ENCODE measurements at places on chromosomes 11 and 22.

GRCh38 chr11:79796704-79797103 is 355.9 kb upstream of the TENM4 start:
- no peak for DNase-seq

GRCh38 chr22:17891481-17892167 is 117.4 kb upstream of the BID start:
- no peak for DNase-seq

GRCh38 chr22:22072169-22072836 is 89.7 kb upstream of the TOP3B start:
- no peak for DNase-seq

DNA sequence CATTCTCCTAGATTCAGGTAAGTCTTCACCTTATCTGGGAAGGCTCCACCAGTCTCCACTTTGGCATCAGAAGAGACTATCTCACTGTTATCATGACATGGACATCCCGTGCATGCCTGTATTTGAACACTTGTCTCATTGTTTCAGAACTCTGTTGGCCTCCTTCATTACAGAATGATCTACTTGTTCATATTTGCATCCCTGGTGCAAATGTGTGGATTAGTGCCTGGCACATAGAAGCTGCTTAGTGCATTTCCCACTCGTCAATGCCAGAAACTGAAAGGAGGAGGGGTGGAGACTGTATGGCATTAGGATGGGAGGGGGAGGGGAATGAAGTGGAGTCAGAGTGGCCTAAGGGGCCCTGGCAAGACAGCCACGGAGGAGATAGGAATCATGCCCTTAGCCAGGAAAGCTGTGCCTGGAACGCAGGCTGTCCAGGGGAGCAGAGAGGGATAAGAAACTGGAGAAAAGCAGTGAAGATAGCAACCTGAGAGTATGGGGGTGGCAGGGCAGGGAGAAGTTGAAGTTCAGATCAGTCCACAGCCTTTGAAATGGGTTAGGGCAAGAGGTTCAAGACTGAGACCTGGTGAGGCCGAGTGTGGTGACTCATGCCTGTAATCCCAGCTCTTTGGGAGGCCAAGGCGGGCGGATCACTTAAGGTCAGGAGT is 53.8 kb upstream of the CAPRIN1 start:
- no peak for DNase-seq

DNA sequence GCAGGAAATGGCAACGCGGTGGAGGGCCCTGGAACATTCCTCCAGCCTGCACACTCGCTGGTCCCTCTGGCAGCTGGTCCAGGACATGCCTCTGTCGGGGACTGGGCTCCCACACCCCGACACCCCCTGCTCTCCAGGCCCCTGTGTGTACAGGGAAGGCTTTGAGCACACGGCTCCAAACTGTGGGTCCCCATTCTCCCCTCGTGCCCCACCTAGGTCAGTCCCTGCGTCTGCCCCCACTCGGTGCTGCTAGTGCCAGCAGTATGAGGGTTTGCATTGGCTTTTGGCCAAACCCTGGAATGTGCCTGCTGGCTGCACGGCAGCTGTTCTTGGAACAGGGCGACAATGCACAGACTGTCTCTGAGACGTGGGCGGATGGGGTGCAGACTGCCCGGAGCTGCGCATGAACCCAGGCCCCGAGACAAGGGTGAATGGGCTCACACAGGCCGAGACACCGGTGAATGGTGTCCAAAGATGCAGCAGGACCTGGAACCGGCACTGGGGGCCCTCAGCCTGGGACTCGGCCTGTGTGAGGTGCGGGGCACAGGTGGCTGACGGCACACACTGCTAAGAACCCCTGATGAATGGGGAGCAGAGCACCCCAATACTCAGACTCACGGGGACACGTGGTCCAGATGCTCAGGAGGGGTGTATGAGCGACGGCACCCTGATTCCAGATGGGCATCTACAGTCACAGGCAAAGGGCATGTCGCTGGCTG is 7.5 kb upstream of the SYT8 start:
- DNase-seq: no peak

DNA sequence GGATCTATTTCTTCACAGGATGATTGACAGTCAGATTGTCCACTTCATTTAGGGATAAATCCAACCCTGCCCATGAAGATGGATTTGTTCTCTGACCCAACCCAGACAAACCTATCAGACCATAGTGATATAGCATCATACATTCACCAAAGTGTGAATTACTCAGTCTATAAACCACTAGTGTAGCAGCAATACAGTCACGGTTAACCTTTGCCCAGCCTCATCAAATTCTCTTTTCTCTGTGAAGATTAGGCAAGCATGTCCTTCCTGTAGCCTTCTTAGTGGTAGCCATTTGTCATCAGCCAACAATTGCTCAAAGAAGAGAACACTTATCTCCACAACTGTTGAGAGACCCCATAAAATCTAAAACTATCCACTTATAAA is 14.4 kb upstream of the BIRC2 start:
- no peak for DNase-seq

- no peak for DNase-seq
These were observed 114.9 kb upstream of the ALX4 start for GRCh38 chr11:44424841-44425240.

DNA sequence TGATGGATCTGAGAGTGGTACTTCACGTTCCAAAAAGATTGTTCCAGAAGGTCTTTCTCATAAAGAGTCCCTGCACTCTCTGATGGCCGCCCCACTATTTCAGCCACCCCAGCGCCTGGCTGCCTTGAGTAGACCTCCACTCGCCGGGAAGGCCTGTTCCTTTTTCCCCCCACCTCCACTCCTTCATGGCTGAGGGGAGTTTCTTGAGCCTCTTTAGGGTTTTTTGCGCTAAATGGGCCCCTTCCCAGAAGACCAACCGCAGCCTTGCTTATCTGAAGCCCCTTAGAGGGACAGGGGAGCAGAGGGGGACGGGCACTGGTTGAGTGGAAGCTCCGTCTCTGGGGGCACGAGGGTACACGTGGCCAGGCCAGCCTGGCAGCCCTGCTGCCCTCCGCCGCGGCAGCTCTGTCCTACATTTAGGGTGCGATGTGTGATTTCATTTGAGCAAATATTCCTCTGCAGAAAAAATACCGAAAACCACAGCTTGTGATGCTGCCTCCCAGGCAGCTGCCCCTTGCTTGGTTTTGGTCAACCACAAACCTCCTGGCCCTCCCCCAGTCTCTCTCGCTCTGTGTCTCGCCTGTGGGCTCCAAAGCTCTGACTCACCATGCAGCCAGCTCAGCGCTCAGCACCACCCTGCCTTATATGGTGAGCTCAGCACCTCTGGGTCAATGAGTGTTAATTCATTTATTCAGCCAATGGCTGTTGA is 88.7 kb downstream of the TP53I11 start:
- DNase-seq: peak; percentile 55

- no peak for DNase-seq
These were observed 1022.2 kb downstream of the BRD1 start for GRCh38 chr22:48805516-48805915.

- DNase-seq: no peak
These were observed 13.8 kb downstream of the PHLDB1 start for GRCh38 chr11:118621071-118621783.

- no peak for DNase-seq
These were observed 78.8 kb upstream of the TOP3B start for GRCh38 chr22:22061085-22062077.

DNA sequence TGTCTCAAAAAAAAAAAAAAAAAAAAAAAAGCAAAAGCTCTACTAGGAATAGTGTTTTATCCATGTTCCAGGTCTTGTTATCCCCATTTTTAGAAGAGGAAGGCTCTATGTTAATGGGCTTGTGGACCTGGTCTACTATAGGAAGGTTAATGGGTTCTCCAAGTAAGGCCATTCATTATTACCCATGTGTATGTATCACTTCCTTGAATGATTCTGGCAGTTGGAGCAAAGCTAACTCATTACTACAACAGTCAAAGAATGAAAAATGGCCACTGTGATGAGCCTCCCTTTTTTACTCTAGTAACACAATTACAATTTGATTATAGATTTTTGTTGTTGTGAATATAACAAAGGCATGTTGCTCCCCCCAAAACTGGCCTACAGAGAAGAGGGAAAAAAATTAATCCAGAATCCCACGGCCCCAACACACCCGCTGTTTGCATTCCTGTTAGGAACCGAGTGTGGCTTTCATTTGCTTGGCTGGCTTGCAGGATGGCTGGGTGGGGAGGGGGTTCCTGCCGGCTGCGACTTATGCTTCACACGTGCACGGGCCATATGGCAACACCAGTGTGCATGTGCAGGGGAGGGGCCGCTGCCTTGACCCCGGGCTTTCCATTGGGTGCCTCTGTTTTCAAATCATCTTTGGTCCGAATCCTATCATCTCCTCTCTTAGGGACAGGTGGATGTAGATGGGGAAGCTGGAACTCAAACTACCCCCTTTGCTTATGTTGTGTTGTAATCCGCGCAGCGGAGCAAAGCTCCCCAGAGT is 148.8 kb downstream of the HIPK3 start:
- no peak for DNase-seq

GRCh38 chr11:65604258-65604657 is 8.7 kb upstream of the KCNK7 start:
- no peak for DNase-seq

DNA sequence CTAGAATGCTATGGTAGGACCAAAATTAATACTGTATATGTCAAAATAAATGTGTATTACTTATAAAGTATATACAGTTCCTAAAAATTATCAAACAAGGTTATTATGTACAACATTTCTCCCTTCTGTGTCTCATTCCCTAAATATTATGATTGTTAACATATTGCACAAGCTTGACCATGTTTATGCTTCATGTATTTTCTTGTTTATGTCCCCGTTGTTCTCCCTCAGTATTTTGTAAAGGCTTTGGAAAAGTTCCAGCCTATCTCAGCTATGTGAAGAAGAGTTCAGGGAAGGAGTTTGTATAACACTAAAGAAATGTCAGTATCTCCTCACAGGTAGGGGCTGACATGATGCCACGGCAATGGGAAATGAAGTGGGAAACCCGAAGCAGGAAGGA is 19.6 kb downstream of the ADM start:
- no peak for DNase-seq

- DNase-seq: no peak
These were observed 89.2 kb upstream of the NCAM1 start for GRCh38 chr11:112871909-112872500.

DNA sequence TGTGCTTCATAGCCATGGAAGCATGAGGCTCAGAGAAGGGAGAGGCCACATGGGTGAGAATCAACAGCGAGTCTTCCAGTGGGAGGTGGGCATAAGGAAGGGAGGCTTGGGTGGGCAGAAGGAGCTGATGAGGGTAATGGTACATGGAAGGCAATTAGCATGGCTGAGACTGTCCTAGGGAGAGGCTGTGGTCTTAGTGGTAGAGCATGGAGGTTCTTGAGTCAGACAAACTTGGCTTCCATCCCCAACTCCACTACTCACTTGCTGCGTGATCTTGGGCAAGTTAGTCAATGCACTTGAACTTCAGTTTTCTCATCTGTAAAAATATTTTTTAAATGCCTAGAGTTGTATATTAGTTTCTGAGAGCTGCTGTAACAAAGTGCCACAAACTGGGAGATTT is 227.2 kb upstream of the E2F8 start:
- no peak for DNase-seq

- DNase-seq: no peak
These were observed 454.7 kb downstream of the INSC start for GRCh38 chr11:15569305-15570025.

- no peak for DNase-seq
These were observed 57.3 kb downstream of the CD82 start for GRCh38 chr11:44622721-44623258.

DNA sequence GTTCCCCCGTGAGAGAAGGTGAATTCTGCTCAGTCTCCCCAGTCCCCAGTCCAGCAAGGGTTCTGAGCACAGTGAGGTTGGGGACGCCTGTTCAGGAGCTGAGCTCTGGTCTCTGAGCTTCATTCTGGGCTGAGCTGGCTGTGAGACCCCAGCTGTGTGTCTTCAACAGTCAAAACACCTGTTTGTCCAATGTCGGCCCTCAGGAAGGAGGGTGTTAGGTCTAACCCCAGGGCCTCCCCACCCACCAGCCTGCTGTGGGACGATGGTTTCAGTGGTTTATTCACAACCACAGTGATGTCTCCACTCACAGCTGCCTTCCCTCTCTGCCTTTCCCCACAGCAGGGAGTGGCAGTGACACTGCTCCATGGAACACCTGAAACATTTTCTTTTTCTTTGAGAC is 1282.9 kb downstream of the TBC1D22A start:
- no peak for DNase-seq

DNA sequence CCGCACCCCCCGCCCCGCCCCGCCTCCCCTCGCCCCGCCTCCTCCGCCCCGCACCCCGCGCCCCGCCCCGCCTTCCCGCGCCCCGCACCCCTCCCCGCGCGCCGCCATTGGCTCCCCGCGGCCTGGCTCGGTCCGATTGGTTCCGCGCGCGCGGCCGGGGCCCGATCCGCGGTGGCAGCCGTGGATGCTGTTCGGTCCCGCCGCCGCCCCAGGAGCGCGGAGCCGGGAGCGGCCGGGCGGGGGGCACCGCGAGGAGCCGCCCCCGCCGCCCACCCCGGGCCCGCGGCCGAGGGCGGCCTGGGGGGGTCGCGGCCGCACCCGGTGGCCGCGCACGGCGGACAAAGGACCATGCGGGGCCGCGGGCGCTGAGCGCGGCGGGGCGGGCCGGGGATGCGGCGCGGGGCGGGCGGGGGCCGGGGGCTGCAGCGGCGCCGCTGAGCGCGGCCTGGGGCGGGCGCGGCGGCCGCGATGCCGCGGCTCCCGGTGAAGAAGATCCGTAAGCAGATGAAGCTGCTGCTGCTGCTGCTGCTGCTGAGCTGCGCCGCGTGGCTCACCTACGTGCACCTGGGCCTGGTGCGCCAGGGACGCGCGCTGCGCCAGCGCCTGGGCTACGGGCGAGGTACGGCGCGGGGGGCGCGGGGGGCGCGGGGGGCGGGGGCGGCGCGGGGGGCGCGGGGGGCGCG is at the start of gene B4GALNT4:
TSS of gene B4GALNT4 (plus strand) at position 164 of the 683 bp plus-strand sequence. CDS start at position 469, 305 bp downstream.
- DNase-seq: peak; percentile 24

- peak; percentile 10 for DNase-seq
These were observed 4.4 kb downstream of the CAVIN3 start for GRCh38 chr11:6315811-6316425.

DNA sequence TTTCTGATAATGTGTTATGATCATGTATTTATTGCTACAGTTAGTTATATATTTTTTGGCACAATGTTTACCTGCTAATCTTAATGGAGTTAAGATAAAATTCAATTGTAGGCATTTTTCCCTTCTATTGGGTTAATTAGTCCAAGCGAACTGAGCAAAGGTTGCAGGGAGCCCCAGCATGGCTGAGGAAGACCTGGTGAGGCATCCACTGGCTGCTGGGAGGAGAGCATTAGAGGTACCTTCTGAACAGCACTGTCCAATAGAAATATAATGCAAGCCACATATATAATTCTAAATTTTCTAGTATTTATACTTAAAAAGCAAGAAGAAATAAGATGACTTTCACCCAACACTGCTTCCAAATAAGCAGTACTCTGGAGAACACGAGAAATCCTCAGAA is 689 bp upstream of the TMEM126A start:
- DNase-seq: no peak
